ENCODE measurements at places on chromosomes 4 and X.

DNA sequence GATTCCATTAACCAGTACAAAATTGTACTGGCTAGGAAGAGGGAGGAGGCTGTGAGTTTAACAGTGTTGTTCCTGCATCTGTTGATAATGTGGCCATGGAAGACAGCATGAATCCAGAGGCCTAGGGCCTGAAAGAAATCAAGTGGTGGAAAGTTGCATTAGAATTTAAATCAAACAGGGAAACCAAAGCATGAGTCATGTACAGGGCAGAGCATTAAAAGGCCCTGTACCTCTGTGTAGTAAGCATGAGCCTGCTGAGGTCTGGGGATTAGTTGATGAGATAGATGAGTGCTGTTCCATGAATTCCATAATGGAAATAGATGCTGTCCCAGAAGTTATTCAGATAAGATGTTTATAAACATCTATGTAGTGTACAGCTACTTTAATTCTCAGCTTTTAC is 58.3 kb downstream of the MID1IP1 start:
- peak; percentile 26 for DNase-seq

DNA sequence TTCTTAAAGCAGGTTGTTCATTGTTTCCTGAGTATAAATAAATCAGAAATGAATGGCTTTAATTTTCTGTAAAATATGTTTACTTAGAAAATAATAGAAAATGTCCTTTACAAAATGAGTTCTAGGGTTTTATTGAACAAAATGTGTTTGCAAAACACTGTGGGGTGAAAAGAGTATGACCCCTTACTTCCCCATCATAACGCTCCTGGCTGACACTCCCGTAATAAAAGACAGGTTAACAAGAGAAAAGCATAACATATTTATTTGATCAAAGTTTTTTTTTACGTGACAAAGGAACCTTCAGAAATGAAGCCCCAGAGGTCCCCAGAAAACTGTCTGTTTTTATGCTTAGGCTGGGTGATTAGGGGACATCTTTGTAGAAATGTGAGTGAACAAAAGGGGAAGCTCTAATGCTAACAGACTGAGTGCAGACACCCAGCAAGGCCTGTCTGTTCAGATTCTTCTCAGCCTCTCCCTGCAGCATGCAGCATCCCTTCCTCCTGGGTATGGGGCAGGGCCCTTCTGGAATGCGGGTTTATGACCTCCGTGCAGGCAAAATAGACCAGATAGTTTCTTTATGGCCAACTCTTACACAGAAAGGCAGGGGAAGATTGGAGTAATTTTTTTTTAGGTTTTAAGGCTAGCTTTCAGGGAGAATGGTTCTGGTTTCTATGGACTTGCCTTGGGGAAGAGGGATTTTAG is 26.1 kb downstream of the ZFP42 start:
- DNase-seq: no peak

DNA sequence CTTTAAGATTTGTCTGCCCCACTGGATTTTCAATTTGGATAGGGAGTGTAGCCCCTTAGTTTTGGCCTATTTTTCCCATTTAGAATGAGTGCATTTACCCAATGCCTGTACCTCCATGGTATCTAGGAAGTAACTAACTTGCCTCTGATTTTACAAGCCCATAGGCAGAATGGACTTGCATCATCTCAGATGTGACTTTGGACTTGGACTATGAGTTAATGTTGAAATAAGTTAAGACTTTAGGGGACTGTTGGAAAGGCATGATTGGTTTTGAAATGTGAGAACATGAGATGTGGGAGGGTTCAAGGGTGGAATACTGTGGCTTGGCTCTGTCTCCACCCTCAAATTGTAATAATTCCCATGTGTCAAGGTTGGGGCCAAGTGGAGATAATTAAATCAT is 2480.2 kb downstream of the PCDH7 start:
- DNase-seq: no peak

DNA sequence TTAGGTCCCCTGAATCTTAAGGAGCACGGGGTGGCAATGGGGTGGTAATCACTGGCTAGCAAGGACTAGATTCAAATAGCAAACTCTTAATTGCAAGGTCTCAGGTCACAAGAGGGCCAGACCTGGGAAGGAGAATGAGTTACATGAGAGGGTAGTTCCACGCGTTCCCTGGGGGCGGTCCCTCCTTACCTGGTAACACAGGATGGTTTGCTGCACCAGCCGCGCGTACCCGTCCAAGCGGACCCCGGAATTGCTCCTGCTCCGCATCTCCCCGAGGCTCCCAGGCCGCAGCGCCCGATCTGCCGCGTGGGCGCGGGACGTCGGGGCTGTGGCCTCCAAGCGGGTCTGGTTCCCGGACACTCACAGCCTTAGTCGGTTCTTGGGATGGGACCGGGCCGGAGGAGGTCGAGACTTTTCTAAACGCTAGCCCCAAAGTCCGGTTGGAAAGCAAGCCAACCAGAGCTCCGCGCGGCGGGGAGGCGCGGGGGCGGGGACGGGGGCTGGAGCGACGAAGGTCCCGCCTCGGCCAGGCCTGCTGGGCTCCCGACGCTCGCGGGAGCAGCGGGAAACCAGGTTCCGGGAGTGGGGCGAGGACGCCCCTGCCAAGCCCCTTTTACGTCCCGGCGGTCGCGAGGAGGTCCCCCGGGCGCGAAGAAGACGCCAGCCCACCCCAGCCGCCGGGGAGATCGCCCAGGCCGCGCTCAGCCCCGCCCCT is at the start of gene PHKA2:
PHKA2 (minus strand) TSS at position 449 of the 715 bp plus-strand sequence; CDS start at position 267, 182 bp downstream.
- peak; percentile 67 for DNase-seq

DNA sequence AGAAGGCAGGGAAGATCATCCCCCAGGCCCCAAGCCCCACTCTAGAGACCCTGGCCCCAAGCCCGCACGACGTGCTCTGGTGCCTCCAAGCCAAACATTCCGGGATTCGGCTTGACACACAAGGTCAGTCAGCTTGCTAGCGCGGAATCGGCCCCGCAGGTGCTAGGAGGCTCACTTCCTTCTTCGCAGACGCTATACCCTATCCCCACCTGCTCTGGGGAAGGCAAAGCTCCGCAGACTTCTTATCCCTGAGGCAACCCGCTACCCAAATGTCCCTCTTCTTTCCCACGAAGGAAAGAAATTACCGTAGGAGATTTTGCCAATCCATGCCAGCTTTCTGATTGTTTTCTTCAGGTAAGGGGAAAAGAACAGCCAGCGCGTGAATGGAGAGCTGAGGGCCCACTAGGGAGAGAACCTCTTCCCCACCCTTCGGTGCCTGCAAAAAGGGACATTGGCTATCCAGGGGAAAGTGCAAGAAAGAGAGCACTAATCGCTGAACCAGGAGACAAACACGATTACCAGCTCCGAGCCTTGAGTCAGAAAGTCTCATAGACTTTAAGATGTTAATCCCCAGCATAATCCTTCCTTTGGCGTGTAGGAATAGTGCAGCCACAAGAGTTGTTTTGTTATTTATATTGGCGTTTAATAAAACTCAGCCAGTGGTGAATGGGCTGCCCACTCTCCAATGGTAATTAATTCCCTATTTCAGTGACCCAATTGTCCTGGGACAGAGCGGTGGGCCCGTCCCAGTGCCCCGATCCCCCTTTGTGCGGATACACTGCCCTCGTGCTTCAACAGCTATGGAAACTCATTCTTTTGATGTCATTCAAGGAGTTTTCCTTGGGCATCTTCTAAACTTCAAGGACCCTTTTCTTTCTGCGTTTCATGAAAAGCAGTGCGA is 5.4 kb upstream of the NEUROG2 start:
- DNase-seq: no peak

GRCh38 chrX:72624194-72624593 is 51.6 kb upstream of the HDAC8 start:
- DNase-seq: no peak

GRCh38 chr4:106369456-106370060 is 980 bp upstream of the GIMD1 start:
- peak; percentile 82 for DNase-seq

GRCh38 chr4:186757696-186758355 is 34.2 kb upstream of the FAT1 start:
- DNase-seq: no peak

- no peak for DNase-seq
Observed at GRCh38 chr4:108087293-108087967, 81.3 kb downstream of the LEF1 start.

DNA sequence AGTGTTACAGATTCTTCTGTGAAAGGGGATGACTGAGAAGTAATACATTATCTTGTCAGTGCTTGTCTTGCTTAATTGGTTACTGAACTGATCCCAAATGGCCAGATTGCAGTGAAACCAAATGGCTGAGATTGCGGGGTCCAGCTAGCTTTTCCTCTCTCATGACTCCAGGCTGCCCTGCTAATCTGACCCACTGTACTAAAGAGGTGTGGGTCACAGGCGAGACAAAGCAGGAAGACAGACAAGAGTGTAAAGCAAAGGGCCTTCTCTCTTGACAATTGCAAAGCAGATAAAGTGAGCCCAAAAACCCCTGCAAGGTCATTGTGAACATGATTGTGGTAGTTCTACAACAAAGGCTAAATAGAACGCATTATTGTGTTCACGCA is 2.1 kb downstream of the TMEM150C start:
- no peak for DNase-seq

DNA sequence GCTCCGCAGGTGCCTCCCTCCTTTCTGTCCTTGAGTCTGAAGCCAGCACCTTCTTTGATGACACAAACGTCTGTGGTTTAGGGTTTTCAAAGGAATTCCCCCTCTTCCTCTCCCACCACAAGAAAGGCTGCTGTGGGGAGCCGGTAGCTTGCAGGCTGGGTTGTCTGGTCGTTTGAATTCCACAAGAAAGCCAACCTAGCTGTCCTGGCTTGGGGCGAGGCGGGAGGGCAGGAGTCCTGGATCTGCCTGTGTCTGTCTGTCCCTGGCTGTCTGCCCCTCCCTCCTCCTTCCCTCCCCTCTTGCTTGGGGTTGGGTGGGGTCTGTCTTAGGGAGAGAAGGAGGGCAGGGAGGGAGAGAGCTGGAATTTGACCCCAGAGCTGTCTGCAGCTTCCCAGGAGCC is 56.3 kb downstream of the SHROOM2 start:
- DNase-seq: peak; percentile 33

DNA sequence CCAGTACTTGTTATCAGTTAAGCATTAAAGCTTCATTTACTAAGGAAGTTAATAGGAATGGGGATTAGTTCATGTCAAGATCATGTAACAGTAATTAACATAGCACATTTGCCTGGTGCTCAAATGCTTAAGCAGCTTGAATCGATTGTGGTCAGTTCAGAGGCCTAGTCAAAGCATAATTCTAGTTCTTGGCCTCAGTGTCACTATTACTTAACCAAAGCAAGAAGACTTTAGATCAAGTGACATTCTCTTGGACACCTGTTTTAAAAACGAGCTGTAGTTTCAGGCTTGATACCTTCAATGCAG is 115.2 kb upstream of the BMPR1B start:
- no peak for DNase-seq

- no peak for DNase-seq
Observed at GRCh38 chr4:141027421-141027820, 105.8 kb downstream of the RNF150 start.

GRCh38 chr4:82352825-82353366 is 20.9 kb downstream of the HNRNPD start:
- DNase-seq: no peak

DNA sequence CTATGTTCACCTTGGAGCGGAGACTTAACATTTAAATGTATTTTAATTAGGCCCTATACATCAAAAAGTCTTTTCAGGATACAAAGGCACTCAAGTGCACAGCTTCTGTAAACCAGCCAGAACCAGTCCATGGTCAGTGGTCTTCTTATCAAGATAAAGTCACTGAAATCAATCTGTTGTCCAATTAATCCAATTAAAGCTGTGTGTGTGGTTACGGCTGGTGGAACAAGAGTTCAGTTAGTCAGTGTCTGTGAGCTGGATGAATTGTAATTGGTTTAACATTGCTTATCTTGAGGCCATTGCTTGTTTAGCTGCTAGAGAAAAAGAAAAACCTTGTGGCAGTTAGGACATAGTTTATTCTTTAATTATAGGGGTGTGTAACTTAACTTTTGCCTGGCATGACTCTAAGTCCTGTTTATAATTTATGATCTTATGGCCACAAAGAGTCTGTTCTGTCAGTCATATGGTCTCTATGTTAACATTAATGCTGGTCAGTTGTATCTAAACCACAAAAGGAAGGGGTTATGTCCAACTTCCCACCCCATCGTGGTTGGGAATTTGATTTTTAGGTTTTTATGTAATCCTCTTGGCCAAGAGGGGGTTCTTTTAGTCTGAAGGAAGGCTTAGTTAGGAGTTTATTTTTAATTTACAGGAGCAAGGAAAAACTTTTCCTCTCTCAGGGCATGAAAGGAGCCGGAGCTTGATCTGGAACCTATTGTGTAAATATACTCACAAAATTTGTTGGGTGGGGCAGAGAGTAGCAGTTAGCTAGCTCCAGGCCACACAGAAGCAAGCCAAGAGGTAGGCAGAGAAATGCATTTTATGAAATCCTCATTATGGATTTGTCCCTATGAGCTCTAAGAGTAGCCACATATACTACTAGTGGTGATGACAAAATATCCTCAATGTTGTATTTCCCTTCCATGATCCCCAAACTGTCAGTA is 665.7 kb upstream of the ACTRT1 start:
- DNase-seq: no peak

DNA sequence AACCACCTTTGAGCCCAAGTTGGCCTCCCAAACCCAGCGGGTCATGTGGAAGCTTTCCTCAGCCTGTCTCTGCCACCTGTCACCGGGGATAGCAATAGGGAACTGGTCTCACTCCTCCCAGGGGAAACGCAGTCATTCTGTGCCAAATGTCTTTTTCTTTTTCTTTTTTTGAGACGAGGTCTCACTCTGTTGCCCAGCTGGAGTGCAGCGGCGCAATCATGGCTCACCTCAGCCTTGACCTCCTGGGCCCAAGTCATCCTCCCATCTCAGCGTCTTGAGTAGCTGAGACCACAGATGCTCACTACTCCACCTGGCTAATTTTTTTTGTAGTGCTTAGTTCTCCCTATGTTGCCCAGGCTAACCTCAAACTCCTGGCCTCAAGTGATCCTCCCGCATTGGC is 40.3 kb downstream of the MED28 start:
- DNase-seq: no peak

DNA sequence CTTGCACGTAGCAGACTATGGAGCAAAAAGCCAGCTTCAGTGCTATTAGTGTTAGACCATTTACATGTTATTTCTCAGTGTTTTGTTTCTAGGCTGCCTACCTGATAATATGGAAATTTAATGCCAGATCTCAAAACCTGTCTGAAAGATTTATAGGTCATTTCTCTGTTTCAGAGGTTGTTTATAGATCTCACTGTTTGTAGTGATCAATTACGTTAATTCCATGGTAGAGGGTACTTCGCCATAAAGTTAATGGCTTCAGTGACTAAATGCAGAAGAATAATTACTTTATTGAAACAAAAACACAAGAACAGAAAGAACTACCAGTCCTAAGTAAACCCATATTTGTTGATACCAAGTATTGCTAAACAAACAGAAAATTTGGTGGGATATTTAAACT is 420.8 kb downstream of the ARHGAP24 start:
- no peak for DNase-seq

DNA sequence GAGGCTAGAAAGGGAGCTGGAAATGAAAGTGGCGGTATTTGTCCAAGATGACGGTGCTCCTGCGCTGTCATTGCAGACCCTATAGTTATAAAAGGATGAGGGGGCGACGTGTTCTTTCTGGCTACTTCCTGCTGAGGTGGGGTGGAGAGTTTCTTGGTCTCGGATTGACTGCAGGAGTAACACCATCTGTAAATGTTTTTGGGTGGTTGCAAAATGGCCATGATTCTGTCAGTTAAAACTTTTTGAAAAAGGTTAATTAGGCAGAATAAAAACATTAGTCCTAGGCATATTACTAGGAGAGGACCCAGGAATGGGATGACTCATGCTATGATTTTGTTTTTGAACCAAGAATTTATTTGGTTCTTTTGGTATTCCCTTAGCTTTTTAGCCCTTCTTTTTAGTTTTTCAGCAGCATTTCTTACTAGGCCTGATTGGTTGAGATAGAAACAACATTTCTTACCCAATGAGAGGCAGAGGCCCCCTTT is 53.1 kb downstream of the USP11 start:
- DNase-seq: no peak

GRCh38 chrX:24463077-24463476 is 2.0 kb upstream of the PDK3 start:
- DNase-seq: no peak

All from ELR (cell line).